Immature natural killer cell (primary cell): ENCODE measurements at places on chromosomes 3 and 15.

DNA sequence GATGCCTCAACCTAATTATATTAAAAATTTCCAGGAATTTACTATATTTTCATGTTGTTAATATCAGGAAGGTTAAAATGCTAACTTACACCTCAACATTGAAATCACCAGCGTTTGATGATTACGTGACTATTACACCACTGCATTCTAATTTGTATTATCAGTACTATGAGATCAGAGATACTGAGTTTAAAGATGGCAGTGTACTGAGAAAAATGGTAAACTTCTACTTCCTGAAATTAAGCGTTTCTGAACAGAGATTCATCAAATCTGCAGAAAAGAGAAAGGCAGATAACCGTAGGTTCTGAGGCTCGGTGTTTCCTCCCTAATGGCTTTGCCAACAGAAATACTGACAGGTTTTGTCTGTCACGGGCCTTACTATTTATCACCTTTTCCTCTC is 69.9 kb downstream of the CRTC3 start:
- no peak for DNase-seq

DNA sequence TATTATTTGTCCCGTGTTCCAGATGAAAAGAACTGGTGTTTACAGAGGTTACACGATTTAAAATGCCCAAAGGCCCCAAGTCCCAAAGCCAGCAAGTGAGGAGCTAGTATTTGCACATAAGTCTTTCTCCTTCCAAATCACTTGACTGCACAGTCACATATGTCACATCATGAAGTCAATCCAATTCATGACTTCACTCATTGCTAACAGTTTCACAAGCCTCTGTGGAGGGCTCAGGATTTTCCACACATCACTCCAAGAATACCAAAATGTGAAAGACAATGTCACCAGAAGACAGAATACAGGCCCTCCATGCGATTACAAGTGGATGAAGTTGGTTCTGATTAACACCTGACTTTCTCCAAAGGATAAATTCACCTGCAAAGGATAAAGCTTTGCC is 283.1 kb upstream of the UBE2E2 start:
- no peak for DNase-seq

- DNase-seq = peak; percentile 71
Observed at GRCh38 chr15:25846377-25846776, 16.8 kb downstream of the ATP10A start.

DNA sequence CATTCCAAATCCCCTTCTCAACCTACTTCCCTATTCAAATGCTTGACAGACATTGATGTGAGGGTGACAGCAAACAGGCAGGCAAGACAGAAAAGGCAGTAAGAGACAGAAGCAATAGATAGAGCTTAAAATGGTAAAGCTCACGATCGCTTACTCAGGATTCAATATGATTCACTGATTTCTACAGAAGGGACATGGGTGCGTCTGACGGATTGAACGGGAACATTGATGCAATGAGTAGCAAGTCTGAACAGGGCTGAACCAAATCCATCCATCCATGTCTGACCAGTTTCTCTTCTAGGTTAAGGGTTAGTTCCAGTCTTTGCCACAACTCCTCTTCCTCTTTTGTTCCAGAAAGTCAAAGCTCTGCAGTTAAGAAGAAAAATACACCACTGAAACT is 35.1 kb downstream of the P2RY1 start:
- DNase-seq = no peak

GRCh38 chr3:171497468-171497867 is 37.3 kb upstream of the TNIK start:
- no peak for DNase-seq

DNA sequence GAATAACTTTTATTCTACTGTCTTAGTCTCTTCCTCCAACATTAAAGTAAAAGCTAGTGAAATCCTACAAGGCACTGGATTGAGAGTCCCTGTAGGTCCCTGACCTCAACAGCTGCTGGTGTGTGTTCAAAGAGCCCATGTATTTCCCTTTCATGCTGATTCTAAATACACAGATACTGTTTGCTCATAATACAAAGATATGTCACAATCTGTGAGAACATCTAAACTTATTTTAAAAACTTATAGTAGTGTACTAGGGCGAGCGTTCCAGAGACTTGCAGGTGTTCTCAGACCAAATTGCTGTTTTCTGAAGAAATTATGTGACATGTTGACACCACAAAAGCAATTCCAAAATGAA is 145.9 kb upstream of the LIPC start:
- DNase-seq = no peak

- DNase-seq = no peak
Observed at GRCh38 chr3:187292181-187292580, 644 bp upstream of the MASP1 start.

- no peak for DNase-seq
Observed at GRCh38 chr3:17456046-17456445, 286.4 kb downstream of the TBC1D5 start.

- DNase-seq = no peak
Observed at GRCh38 chr15:88949734-88950400, 36.7 kb upstream of the MFGE8 start.

GRCh38 chr15:73955326-73955725 is 29.1 kb downstream of the LOXL1 start:
- DNase-seq = no peak

GRCh38 chr3:105780107-105780506 is 88.7 kb downstream of the CBLB start:
- no peak for DNase-seq

- no peak for DNase-seq
Observed at GRCh38 chr3:170605490-170605889, 19.6 kb upstream of the SLC7A14 start.

GRCh38 chr3:158200955-158201354 is 91.1 kb downstream of the RSRC1 start:
- no peak for DNase-seq

- no peak for DNase-seq
Observed at GRCh38 chr3:30557746-30558303, 48.6 kb upstream of the TGFBR2 start.

DNA sequence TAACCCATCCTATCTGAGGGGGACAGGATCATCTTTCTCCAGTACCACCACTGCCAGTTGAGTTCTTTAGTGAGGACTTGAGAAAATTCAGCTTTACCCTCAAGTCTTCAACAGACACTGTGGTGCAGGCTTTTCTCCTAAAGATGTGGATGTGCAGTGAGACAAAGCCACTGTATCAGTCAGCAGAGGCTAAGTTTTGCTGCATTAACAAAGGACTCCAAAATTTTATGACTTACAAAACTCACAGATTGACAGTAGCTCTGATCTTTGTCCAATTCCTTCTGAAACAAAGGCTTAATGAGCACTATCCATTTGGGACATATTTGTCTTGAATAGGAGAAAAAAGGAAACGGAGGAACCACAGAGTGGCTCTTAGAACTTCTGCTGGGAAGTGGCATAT is 87.9 kb downstream of the MITF start:
- no peak for DNase-seq

- DNase-seq = no peak
Observed at GRCh38 chr3:187702507-187703033, at the start of gene RTP2. RTP2 (minus strand) TSS chr3:187702557; CDS start chr3:187702128, 429 bp downstream.

GRCh38 chr3:186668426-186668825 is 2.6 kb downstream of the HRG start:
- DNase-seq = no peak

GRCh38 chr15:78684657-78685056 is 43.6 kb upstream of the CHRNB4 start:
- no peak for DNase-seq

GRCh38 chr3:173055228-173055933 is 85.7 kb downstream of the SPATA16 start:
- DNase-seq = no peak

DNA sequence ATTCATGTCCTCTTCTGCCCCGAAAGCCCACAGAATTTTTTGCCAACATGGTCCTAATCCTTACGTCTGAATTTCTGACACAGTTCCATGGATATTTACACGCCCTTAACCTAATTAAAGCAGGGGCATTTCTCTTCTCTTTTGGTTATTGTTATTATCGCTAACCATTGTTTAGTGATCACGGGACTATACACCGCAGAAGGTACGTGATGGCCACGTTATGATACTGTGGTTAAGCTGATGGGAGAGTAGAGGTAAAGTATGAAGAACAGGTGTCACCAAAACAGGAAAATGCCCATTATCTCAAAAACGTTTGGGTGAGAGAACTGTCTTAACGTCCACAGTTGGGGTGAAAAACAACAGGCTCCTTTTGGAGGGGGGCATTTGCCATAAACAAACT is 26.4 kb downstream of the CCR4 start:
- no peak for DNase-seq

- no peak for DNase-seq
Observed at GRCh38 chr3:1908651-1909445, 189.8 kb upstream of the CNTN4 start.

DNA sequence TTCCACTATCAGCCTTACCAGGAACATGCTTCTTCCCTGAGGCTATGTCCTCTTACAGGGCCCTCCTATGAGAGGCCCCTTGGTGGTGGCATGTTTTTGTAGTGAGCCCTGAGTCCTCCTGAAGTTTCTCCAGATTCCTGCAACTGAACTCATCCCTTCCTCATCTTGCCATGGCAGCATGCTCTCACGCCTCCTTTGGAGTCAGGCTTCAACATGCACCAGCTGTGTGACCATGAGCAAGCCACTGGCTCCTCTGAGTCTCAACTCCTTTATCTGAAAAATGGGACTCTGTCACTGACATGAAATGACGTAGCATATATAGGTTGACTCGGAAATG is 216.3 kb upstream of the TLE3 start:
- no peak for DNase-seq

- DNase-seq = no peak
Observed at GRCh38 chr3:148494451-148494850, 203.3 kb upstream of the AGTR1 start.

DNA sequence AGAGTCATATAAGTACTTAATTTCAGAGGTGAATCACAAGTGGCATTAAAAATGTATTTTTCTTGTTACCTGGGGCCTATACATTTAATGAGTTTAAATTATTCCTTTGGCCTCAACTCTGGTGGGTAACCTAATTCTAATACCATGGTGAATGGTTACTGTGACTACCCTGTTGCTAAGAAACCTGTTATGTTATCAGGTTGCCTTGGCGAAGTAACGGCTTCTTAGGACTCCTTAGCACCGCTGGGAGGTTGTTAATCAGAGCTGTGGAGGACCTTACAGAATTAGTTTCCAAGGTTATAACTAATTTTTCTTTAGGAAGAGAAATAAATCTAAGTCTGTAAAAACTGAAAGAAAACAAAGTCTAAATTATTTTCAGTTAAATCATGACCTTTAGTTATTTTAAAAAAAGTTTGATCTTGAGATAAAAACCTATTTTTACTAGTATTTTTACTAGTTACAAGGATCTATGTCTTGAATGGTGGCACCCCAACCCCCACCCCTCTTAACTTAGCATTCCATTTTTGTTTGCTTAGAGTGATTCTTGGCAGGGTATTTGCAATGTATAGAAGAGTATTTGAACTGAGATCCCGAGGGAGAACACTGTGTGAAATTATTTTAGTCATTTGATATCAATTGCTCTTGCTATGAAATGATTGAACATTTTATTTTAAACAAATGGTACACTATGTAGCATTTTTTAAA is 155.5 kb downstream of the FNDC3B start:
- DNase-seq = peak; percentile 48

- no peak for DNase-seq
Observed at GRCh38 chr15:66657185-66658020, 44.6 kb upstream of the SMAD6 start.
